Stimulated activated CD4-positive, alpha-beta T cell treated with anti-CD3 and anti-CD28 coated beads, Interleukin-1b, Interleukin-23, amount 100 ng/mL, for 24 hours (primary cell): ENCODE measurements at places on chromosomes 5 and 9.

DNA sequence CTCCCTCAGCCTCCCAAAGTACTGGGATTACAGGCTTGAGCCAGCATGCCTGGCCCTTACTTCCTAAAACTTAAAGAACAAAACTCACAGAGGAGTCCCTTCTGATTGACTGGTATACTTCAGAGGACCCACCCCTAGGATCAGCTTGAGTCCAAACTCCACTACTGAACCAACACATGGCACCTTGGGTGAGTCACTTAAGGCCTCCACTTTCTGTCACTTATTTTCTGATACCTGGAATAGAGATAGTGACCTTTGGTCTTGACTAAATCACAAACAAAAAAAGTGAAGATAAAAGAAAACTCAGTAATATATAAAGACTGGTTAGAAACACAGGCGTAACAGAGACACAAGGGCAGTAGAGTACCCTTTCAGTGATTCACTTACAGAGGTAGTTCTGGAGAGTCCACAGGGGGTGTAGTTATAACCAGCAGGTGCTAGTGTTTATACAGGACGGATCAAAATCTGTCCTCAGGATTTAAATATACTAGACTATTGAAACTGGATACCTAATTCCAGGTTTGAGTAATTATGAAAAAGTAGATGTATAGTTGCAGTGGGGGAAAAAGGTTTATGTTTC lies 274.3 kb upstream of the ANKRD55 start:
- no peak for DNase-seq

DNA sequence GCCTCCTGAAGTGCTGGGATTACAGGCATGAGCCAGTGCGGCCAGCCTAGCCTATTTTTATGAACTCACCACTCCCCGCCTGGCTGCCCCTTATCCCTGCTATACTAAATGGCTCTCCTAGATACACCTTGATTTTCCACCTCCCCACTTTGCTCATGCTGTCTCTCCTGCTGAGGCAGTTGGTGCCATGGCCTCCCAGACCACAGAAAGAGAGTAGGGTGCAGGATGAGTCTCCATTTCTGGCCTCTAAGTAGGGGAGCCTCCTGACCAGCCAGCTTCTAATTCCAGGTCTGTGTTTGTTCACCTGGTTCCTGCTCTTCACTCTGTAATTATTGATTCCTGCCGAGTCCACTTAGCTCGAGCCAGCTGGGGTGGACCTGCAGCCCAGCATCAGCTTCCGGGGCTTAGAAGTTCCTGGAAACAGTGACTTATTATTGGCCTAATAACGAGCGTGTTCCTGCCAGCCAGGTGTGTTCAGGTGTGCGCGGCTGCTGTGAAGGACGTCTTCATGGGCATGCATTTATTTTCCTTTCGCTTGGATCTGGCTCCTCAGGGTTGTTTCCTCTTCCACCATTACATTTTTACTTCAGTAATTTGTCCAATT lies 34.0 kb downstream of the ZNF618 start:
- no peak for DNase-seq

DNA sequence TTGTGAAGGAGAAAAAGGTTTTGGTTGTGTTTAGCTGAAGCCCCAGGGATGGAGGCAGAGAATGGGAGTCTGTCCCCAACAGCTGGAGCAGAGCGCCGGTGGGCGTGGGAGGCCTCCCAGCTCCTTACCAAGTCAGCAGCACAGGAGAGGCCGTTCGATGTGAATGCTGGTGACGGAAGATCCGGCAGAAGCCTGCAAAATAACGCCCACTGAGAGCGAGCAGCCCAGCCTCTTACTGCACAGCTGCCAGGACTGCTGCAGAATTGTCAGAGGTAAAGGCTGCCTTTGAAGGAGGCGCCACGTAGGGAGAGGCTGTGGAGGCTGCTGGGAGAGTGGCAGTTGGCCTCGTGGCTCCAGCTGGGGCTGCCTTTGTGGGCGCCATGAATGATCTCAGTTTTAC lies 26.2 kb downstream of the ANGPTL2 start:
- DNase-seq, result no peak

- no peak for DNase-seq
Measured at GRCh38 chr9:104984948-104985347, 57.0 kb upstream of the ABCA1 start.
